ENCODE measurements at places on chromosomes 13 and 19. TPM values are rescaled to one million over a fixed set of nuclear protein-coding genes. Genes with fewer than 3 reads are reported as not detected.

Gene MPV17L2
- 8.2 TPM for total RNA-seq

Gene IL12RB1
- total RNA-seq: not detected

- DNase-seq: no peak
Measured at GRCh38 chr13:84500016-84500415, 617.7 kb upstream of the SLITRK1 start.

GRCh38 chr19:13366529-13367143 lies 139.6 kb downstream of the CACNA1A start:
- peak; percentile 19 for DNase-seq

Gene CEACAM8
- total RNA-seq: not detected

Gene SSBP4
- total RNA-seq: 203 TPM

DNA sequence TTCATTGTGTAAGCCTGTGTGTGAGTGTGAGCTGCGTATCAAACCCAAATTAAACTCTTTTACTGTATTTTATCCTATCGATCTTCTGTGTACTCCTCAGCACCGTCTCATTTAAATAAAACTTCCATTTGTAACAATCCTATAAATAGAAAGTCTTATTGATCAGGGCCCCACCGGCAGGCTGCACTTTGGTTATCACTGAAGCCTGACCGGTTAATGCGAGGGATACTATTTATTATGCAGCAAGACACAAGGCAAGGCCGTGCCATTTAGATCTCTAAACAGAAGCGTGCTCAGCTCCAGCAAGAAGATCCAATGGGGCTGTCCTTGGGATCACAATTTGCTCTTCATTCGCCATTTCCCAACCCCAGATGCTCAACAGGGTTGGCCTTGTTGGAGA lies 252.6 kb upstream of the TSHZ3 start:
- DNase-seq: no peak

Gene ZNF724
- 0.82 TPM for total RNA-seq

Gene SBSN
- total RNA-seq: not detected

- no peak for DNase-seq
Measured at GRCh38 chr13:97395447-97396136, 38.4 kb upstream of the RAP2A start.

DNA sequence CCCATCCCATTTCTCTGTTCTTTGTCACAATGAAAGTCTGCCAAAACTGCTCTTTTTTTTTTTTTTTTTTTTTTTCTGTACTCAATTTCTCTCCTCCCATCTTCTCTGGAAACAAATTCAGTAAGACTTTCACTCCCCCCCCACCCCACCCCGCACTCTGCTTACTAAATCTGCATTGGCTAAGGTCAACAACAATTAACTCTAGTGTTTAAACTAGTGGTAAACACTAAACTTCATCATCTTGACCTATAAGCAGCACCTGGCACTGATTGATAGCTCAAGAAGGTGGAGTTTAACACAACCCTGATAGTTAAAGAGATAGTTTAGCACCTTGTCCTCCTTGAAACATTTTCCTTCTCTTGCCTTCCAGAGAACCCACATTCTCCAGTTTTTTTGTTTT lies 14.1 kb upstream of the KLF12 start:
- DNase-seq: no peak

Gene PCDH17
- not detected for total RNA-seq

DNA sequence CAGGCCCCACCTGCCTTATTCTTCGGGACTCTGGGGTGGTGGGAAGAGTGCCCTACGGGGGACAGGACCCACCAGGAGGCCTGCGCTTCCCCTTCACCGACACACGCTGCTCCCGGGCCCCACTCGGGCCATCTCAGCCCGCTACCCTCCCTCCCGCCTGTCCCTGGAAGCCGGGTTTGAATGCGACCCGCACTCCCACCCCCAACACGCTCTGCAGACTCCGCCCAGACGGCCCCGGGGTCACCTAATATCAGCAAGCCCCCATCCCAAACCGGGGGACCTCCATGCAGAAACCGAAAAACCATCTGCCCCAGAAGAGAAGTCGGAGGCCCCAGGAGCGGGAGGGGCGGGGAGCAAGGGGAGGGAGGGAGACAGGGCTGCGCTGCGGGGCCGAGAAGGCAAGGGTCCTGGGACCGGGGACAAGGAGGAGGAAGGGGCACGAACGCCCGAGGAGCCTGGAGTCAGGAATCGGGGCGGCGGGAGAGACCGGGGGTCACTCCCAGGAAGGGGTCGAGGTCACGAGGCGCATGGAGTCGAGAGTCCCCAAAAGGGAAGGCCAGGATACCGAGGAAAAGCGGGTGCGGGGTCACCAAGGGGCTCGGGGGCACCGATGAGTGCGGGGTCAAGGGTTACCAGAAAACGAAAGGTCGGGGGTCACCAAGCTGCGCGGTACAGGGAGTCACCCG lies 766 bp downstream of the SBNO2 start:
- no peak for DNase-seq

Gene PTGIR
- not detected for total RNA-seq

Gene CC2D1A
- total RNA-seq: 26.2 TPM

GRCh38 chr13:108315273-108315672 lies 45.8 kb downstream of the TNFSF13B start:
- DNase-seq: no peak

- DNase-seq: no peak
Measured at GRCh38 chr19:1377965-1378785, 5.5 kb upstream of the NDUFS7 start.

GRCh38 chr13:62875118-62875640 lies 1459.5 kb upstream of the PCDH20 start:
- DNase-seq: no peak

DNA sequence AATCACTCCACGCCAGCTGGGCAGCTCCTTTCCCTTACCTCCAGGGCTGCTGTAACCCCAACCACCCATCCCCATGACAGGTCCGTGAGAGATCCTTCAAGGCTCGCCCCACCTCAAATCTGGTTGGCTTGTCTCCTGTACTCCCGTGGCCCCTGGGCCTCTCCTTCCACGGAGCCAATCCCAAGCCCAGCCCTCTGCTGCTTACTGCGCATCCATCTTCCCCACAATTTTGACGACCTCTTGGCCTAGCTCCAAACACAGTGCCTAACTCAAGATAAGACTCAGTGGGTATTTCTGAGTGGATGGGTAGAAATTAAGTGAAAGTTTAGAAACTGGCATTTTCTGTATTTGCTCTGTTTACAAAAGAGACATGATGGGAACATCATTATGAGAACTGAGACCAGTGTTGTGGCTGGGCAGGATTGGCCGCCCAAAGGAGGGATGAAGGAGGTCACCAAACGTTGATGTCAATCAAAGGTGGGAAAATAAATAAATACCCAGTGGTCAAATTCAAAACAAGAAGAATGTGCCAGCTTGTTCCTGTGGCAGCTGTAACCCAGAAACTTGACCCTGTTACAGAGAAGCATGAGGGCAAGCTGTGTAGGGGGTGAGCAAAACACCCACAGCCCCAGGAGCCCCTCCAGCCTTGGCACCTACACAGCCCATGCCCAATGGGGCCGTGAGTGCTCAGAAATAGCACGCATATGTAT lies 162.2 kb downstream of the ABCC4 start:
- DNase-seq: no peak

DNA sequence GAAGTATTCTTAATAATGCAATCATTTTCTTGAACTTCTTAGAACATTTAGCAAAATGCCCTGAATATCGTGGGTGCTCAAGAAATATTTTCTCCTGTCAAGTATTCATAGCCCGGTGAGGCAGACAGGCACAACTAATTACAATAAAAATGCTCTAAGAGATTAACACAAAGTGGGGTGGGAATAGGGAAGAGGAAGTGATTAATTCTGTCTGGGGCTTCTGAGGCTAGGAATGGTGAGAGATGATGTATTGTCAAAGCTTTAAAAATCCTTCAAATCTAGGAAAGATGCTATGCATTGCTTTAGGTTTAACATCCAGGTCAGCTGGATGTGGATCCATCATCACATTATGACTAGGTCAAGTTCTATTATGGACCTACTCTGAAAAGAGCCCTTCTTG lies 66.9 kb upstream of the POSTN start:
- DNase-seq: no peak
